ENCODE measurements at places on chromosomes 7 and 10.

DNA sequence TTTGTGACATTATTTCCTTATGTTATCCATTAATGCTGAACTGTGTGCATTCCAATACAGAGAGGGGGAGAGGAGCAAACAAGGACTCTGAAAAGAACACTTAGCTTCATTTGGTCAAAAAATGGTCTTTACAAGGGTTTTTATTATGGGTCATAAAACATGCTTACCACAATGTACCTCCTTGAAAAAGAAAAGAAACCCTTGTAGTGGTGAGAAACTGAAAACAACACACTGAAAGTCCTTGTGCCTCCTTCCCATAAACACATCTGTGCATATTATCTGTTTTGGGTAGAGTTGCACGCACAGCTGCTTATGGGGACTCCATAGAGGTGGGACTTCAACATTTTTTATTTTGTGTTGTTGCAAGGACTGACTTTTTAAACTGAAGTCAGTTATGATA lies 98.7 kb downstream of the CDK6 start:
- no peak for DNase-seq

DNA sequence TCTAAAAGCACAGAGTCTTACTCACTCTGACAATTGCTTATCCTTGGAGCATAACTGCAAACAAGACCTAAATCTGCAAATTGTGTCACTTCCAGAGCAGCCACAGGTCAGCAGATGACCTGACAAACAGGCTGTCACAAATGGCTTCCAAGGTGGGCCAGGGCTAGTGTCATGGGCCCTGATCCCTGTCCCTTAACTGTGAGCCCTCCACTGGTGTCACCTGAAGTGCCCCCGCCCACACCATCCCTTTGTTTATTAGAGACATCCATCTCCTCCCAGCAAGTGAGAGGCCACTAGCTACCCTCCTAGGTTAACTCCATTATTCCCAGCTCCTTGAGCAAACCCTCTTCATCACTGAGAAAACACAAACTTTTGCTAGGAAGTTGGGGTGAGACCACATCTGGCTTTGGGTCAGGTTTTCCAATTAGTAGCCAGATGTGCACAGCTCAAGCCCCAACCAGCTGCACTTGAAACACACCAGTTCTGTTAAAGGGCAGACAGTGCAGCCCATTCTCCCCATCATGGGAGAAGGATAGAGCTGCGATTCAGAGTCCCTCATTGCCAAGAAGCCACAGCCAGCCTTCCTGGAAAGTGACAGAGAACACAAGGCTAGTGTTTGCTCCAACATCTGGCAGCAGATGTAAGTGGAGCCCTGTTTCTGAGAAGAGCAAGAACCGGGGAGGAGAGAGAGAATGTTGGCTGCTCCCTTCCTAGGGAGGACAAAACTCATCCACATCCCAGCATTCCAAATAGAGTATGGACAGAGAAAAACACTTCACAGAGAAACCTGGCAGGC lies 75.7 kb upstream of the NANOS1 start:
- no peak for DNase-seq

DNA sequence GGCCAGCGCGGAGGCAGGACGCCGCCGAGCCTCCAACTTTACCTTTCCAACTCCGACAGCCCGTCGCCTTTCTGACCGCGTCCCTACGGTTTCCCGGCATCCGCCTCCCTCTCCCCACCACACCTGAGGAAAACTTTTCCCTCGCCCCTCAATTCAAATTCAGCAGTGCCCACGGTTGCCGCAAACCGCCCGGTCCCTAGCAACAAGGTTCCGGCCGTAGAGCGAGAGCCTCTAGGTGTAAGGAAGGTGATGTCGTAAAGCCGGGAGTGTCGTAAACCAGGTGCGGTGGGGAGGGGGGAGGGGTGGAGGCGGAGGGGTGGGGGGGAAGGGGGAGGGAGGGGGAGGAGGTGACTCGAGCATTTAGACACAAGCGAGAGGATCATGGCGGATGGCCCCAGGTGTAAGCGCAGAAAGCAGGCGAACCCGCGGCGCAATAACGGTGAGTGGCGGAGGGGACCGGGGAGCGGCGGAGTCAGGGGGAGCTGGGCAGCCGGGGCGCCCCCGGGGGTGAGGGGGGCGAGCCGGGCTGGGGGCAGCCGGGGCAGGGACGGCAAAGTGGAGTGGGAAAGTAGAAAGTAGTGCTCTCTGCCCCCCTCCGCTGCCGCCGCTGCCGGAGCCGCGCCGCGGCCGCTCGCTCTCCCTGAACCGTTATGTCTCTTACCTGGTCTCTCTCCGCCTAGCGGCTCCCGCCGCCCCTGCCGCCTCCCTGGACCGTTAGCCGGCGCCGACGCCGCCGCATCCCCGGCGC lies at the start of gene ZEB1:
TSS of gene ZEB1 (plus strand) at position 363 of the 748 bp plus-strand sequence. CDS start at position 382, 19 bp downstream.
- DNase-seq = peak; percentile 81

- DNase-seq = no peak
These were observed 82.0 kb downstream of the BMS1 start for GRCh38 chr10:42864575-42864974.

DNA sequence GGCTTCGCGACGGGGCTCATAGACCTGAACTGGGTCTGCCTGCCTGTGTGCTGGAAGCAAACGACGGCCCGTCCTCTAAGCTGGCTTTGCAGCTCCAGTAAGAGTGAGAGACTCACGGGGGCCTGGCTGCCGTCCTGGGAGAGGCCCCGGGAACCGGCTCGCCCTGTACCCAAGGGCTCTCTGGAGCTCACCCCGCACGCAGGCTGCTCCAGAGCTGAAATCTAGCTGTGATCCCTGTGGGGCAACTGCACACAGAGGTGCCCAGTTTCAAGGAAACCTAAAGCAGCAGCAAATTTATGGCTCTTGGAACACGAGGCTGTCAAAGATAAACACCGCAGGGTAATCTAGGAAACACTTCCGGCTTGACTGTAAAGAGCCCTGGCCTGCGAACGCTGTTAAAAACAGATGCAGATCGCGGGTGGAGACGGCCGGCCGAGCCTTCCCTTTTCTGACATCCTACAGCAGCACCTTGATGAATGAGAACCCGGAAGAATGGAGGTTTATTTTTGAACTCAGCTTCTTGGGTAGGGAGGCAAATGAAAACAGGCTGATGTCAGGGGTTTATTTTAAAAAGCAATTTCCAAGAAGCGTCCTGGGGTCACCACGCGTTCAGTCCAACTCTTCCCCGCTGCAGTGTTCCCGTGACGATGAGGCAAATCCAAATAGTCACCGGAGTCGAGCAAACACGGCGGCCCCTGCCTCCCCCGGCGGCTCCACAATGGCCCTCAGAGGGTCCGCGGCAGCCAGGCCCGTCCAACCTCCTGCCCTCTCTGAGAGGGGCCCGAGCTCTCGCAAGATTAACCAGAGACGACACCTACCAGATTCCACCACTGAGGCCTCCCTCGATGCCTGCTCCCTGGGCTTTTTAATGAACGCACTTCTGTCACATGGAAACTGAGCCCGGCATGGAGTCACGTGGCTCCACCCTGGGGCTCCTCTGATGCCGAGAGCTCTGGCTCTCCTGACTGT lies 29.6 kb downstream of the AMZ1 start:
- no peak for DNase-seq

- no peak for DNase-seq
These were observed 225.7 kb upstream of the AOAH start for GRCh38 chr7:36949711-36950600.

- DNase-seq = no peak
These were observed 1.0 kb downstream of the CDK6 start for GRCh38 chr7:92835261-92835850.

- DNase-seq = no peak
These were observed 218.7 kb downstream of the FANK1 start for GRCh38 chr10:126114884-126115555.

DNA sequence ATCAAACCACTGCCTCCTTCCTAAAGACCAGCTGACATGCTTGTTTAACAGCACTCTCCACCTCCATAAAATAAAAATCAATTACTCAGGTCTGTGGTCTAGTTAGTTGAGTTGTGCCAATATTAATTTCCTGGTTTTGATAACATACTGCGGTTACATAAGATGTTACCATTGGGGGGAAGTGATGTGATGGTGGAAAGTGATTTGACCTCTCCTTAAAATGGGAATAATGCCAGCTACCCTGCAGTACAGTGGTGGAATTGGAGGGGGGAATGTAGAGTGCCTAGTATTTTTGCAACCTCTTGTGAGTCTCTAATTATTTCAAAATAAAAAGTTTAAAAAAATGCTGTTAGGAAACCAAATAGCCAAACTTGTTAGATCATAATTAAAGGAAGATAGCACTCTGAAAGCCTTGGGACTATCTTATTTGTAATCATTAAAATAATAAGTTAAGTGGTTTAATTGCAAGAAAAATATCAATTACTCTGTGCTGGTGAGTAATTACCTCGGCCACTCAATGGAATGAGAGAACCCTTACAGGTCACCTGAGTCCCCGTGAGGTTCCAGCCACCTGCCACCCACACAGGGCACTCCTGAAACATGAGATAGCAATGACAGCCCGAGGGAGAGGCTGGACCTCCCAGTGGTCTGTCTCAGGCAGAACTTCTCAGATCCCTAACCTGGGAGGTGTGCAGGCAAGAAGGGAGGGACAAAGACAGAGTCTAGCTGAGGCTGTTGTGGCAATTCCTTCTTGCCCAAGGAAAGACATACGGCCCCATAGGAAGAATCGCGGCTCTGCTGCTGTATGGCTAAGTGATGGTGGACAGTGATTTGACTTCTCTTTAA lies 94.1 kb downstream of the SH3PXD2A start:
- no peak for DNase-seq

DNA sequence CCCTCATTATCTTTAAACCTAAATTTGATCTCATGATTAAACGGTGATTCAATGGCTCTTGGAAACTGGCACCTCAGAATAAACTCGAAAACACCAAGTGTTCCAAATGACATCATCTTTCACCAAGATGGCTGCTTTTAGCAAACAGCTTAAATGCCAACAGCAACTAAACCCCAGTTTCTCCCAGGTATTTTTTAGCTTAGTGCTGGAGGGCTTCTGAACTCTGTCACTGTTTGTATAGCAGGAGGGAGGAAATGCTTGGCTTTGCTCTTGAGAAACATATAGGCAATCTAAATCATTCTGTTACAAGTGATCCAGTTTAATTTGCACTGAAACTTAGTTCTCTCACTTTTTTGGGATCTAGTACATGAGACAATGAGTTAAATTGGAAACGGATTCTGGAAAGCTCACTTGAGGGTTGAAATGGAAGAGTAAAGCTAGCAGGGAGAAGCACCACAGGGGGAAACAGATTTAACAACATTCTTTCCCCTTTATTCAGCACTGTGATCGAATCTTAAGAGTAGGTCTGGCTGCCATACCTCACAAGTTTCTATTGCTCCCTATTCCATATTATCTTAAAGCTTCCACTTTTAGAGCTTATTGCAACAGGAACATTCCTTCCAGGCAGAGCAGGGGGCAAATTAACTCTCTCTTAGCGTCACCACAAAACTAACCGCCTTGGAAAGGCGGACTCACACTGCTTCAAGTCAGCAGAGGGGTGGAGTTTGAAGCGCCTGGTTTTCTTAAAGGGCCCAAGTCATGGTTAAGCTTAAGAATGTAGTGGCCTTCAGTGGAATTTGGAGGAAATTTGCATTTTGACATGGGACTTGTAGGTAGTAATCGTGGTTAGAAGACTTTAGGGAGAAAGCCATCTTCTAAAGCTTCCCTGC lies 1.8 kb upstream of the CCDC6 start:
- DNase-seq = peak; percentile 89

GRCh38 chr10:123191886-123192285 lies 37.7 kb downstream of the BUB3 start:
- no peak for DNase-seq

DNA sequence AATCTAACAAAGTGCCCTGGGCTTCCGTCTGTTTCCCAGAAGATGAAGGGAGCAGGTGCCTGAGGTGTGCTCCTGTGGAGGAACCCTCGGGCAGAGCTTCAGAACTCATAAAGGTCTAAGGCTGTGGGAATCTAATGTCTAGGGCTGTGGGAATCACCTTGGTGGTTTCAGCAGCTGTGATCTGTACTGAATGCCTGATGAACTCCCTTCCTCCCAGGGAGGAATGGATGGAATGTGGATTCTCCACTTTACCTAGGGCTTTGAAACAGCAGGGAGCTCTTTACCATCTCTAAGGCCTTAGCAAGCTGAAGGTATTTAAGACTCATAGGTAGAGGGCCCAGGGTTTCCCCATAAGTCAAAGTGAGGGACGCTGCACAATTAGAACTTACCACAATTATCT lies 36.0 kb upstream of the SEMA3E start:
- no peak for DNase-seq

DNA sequence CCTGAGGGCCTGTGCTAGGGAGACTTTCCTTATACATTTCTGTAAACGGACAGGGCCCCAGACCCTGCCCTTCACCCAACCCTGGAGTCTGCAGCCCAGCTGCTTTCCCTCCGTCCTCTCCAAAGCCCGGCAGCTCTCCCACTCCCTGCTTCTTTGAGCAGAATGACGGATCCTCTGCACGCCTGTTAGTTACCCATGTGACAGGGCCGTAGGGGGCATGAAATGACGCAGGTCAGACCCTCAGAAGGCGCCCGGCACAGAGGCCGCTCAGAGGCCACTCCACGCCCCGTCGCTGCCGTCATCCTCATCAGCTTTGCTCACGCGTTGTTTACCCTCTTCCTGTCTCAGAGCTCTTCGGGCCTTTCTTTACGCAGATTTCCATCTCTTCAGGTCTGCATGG lies 60.2 kb upstream of the MKRN1 start:
- DNase-seq = no peak

GRCh38 chr10:61845196-61845949 lies 56.1 kb upstream of the ARID5B start:
- DNase-seq = no peak

- DNase-seq = peak; percentile 20
These were observed 147.7 kb downstream of the PTPN20 start for GRCh38 chr10:47058961-47059391.

DNA sequence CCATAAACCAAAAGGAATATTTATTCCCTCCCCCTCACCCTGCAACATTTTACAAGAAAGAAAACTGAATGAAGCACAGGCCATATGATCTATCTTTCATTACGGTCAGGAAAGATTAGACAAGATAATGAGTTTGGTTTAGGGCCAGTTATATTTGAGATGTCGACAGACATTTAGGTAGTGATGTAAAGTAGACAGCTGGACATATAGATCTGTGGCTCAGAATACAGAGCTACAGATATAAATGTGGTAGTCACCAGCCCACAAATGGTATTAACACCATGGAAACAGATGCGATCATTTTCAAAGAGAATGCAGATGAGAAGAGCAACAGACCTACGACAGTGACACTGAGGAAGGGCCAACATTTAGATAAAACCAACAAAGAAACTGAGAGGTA lies 142.5 kb downstream of the SRPK2 start:
- DNase-seq = no peak

GRCh38 chr7:69078997-69079769 lies 519.1 kb upstream of the AUTS2 start:
- peak; percentile 8 for DNase-seq

DNA sequence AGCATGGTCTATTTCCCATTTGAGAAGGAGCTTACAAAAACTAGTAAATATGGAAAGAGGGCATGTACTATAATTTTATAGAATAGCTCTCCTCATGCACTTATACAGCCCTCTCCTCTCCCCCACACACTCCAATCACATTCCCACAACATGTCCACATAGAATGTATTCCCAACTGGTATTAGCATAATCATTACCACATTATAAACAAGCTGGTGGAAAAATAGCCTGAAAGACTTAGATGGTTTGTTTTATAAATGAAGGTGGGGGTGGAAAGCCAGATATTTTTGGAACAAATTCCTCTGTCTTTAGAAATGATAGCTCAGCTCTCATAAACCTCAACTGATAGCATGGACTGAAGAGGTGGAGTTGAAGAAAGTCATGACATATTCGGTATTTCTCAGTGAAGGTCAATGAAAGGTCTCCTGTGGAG lies 410.1 kb downstream of the SUGCT start:
- DNase-seq = peak; percentile 60

All from fibroblast of skin of left quadriceps (primary cell).